ENCODE measurements at places on chromosomes 2 and 18.

DNA sequence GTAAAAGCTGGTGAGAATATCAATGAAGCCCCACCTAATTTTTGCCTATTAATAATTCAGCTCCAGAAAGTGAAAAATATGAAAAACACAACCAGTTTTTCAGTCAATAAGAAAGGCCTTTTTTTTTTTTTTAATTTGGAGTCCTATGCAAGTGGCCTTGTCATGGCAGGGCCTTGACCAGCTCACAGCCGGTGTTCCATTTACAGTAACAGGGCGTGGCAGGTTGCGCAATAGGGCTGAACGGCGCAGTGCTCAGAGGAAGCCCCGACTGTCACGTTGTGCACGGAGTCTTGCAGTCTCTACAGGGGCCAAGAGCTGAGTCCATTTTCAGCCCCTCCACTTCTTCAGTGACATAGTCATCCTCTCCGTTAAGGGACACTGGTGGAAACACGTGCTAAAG, 184.1 kb upstream of the FN1 start:
- DNase-seq = no peak

DNA sequence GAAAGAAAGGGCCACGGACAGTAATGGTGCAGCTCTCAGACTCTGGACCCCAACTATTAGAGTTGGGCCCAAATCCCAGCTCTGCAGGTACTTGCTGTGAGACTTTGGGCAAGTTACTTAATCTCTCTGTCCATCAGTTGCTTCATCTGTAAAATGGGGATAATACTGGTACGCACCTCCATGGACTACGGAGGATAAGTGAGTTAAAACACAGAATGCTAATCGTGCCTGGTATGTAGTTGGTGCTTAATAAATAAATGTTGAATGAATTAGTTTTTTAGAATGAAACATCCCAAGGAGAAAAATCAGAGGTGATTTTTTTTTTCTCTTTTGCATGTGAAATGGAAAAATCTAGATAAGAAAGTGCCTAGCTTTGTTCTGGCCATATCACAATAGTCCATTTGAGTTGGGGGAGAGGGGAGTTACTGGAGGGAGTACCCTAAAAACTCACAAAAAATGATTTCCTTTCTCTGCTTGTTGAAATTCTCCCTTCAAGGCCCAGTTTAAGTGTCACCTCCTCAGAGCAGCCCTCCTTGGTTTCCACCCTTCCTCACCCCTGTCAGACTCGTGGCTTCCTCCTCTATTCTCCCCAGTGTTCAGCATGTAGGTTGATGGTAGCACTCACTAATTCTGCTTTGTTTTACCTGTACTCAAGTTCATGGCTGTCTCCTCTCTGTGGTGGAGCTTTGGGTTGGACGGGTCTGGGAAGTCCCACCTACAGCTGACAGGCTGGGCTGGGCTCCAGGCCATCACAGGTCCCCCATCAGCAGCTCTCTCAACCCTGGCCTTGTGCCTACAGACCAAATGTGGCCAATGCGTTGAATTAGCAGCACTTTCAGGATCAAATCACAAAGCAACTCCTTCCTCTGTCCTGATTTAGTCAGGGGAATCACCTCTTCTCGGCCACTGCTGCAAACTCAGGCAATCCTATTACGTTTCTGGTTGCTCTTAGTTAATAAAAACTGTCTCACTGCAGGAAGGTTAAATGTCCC, 92.8 kb upstream of the TAF1B start:
- DNase-seq = no peak

- DNase-seq = no peak
Observed at GRCh38 chr2:84132370-84132769, 326.7 kb downstream of the SUCLG1 start.

DNA sequence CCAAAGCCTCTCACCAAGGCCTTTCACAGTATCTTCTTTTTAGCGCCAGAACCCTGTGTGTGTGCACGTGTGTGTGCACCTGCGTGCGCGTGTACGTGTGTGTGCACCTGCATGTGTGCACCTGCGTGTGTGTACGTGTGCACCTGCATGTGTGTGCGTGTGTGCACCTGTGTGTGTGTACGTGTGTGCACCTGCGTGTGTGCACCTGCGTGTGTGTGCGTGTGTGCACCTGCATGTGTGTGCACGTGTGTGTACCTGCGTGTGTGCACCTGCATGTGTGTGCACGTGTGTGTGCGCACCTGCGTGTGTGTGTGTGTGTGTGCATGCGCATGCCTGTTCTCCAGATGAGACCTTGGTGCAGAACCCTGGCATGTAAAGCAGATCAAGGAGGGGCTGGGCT, 131.4 kb upstream of the HDAC4 start:
- no peak for DNase-seq

- DNase-seq = no peak
Observed at GRCh38 chr2:3638456-3638810, 19.6 kb upstream of the ALLC start.

- no peak for DNase-seq
Observed at GRCh38 chr2:111025288-111025687, 95.4 kb upstream of the BCL2L11 start.

DNA sequence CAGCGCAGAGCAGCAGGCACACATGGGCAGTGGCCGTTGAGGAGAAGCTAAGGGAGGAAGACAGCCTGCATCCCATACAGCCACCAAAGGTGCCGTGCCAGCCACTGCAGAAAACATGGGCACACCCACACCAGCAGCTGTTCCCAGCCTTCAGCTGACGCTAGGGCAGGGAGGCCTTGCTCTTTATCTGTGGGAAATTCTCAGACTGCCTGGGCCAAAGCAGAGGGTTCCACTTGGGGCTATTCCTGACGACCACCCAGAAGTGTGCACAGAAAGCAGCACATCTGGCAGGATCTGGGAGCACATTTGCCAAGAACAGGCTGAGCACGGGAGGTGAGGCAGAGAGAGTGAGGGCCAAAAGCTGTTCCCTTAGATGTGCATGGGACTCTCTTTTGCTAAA, 101.3 kb upstream of the SOX11 start:
- DNase-seq = no peak

DNA sequence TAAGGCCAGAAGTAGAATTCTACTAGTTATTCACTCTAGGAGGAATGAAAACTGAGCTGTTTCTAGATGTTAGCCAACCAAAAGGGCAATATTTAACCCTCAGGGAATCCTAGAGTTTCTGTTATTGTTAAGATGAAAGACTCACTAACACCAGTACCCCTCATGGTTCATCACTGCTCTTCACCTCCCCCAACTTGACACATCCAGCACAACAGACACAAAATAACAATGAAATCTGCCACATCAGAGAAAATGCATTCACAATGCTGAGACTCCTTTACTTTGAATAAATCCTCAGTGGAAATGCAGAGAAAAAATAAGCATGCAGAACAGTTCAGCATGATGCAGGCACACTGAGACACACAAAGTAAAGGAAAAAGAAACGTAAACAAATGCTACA, 111.3 kb downstream of the RIF1 start:
- no peak for DNase-seq

GRCh38 chr2:227848586-227848985, 22.8 kb upstream of the DAW1 start:
- no peak for DNase-seq

- DNase-seq = no peak
Observed at GRCh38 chr18:9803698-9804516, 81.9 kb upstream of the TXNDC2 start.

DNA sequence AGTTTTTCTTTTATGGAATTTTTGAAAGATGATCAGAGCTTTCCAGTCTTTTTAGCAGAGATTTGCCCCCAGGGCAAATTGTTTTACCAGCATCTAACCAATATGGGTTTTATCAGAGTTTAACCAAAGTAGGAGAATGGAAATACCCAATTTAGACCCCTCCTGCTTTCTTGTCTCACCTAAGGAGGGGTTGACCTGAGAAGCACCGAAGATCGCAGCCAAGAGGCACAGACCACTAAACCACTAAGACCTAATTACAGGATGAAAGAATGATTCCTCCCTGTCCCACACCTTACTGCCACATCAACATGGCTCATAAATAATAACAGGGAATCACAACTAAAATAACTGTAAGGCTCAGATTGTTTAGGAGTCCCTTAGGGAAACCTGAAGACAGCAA, 111.9 kb upstream of the EPB41L5 start:
- DNase-seq = no peak

DNA sequence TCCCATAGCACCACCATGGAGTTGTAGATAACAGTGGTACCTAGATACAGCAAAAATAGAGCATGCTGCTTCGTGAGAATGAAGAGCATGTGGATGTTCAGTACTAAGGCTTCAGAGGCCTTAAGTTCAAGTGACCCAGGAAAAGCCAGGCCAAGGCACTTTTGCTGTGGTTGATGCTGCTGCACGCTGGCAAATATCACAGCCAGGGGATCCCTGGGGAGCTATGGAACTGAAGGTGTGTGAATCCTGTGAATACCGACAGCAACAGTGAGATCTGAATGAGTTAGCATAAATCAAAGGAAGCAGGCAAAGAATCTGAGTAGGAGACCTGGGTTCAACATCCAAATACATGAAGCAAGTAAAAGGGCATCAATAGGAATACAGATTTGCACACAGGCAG, 158.6 kb upstream of the THUMPD2 start:
- DNase-seq = no peak

GRCh38 chr2:119536707-119537106, 7.5 kb upstream of the CFAP221 start:
- DNase-seq = no peak

GRCh38 chr2:64362562-64363026, 91.4 kb upstream of the LGALSL start:
- DNase-seq = no peak

DNA sequence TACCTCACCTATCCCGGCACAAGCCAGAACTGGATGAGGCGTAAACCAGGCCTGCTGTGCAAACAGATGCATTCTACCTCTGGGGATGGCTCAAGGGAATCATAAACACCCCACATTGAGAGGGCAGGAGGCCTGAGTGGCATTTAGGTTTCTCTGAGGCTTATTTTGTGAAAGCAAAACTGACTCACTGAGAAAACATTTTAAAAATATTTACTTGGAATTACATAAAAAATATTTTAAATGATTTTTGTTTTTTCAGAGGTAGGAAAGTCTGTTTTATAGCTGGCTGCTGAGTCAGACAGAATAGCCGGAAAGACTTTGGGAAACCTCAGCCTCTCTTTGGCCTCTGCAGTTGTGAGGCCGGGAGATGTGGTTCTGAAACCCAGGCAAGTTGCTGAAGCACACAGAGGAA, 244.1 kb downstream of the NCKAP5 start:
- DNase-seq = no peak

DNA sequence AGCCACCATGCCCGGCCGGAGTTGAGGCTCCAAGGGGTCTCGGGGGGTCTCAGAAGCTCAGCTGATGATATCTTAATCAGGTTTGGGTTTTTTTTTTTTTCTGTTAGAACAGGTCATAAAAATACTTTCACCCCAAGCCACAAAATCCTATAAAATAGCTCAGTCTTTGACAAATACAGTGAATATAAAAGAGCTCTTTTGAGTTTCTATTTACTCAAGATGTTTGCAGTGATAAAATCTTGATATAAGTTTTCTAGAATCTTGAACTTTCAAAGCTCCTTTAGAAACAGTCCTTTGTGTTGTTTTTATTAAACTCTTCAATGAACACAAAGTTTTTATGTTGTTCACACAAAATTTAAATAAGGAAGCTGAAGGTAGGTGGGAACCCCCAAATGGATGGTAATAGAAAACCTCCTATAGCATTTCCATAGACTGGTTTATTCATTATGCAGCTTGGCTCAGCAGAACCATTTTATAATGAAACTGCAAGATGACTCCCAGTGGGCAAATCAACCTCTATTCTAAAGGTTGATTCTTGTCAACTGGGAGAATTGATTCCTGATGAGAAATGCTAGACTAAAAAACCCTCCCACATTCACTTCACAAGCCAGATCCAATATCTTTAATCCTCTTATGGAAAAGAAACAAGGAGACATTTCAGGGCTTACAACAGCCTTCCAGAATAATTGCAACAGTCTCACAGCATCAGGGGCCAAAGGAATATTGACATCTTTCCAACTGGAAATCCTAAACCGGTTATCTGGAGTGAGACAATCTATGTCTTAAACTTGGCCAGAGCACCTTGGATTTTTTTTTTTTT, 13.6 kb upstream of the NARS1 start:
- no peak for DNase-seq

GRCh38 chr18:10354241-10354811, 100.1 kb upstream of the APCDD1 start:
- DNase-seq = no peak

- DNase-seq = no peak
Observed at GRCh38 chr2:57510704-57511103, 535.9 kb upstream of the VRK2 start.

- no peak for DNase-seq
Observed at GRCh38 chr2:8141780-8142179, 540.1 kb upstream of the ID2 start.

- no peak for DNase-seq
Observed at GRCh38 chr2:158505448-158505934, 48.7 kb downstream of the PKP4 start.

- DNase-seq = no peak
Observed at GRCh38 chr2:129819855-129820254, 159.6 kb upstream of the RAB6C start.

GRCh38 chr2:122007577-122007976, 252.1 kb downstream of the TSN start:
- DNase-seq = no peak

DNA sequence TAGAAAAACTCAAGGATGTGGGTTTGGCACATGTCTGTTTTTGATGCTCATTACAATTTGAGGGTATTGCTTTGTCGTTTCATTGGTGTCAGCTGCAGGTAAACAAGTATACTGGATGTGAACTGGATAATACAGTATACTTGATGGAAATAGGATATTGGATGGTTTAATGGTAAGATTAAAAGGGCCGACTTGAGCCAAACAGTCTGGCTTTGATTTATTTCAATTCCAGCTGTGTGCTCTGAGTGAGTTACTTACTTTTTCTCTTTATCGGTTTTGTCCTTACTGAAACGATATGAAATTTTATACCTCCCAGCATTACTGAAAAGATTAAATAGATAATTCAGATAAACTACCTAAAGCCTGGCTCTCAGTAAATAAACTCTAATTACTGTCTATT, 227.6 kb downstream of the ASXL3 start:
- no peak for DNase-seq

DNA sequence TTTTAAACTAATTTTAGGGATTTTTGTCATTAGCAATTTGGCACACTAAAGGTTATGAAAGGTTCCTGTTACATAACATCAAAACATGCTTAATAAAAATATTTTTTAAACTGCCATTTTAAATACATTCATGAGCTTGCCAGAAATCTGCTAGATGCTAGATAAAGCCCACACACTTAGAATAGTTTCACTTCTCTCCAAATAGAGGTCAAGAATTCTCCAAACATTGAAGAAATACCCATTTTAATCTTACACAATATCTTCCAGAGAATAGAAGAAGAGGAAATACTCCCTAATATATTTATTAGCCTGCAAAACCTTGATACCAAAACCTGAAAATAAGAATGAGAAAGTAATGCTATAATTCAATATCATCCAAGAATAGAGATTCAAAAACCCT, 247.5 kb downstream of the PTH2R start:
- DNase-seq = no peak

DNA sequence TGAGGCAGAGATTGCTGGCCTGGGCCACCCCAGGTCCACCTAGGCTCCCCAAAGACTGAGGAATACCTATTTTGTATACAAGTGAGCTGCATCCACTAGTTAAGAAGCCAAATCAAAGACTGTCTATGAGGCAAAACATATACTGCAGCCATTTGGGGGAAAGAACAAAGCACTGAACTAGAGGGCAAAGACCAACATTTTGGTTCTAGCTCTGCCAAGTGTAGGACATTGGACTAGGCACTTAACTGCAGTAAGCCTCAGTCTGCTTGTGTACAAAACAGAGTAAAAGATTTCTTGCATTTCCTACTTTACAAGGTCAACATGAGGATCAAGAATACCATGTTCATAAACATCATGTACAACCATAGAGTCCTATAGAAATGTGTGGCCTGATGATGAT, 94.8 kb upstream of the CYP1B1 start:
- DNase-seq = no peak

- no peak for DNase-seq
Observed at GRCh38 chr2:96549967-96550786, 13.6 kb downstream of the ARID5A start.
